ENCODE measurements at places on chromosomes 12 and 14.

GRCh38 chr12:6788972-6789924, at the start of gene CD4:
TSS of gene CD4 (plus strand) at chr12:6789528. CDS start at chr12:6800139, 10,611 bp downstream.
- DNase-seq = no peak

GRCh38 chr14:66070542-66071319, 415.4 kb upstream of the CCDC196 start:
- DNase-seq = no peak

GRCh38 chr12:64892561-64892960, 68.1 kb downstream of the TBC1D30 start:
- no peak for DNase-seq

DNA sequence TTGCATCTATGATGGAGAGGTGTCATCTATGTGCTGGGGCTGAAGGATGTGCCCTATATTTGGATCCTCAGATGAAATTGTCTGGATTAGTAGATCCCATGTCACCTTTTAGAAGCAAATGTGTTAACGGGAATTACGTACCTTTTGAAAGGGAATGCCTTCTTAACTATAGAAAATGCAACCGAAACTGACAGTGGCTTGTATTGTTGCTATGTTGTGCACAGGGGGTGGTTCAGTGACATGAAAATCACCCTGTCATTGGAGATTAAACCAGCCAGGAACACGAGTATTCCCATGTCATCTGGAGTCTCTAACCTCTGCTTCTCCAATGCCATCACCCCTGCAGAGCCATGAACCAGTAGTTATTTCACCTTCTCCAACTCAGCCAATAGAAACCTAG, 110.2 kb downstream of the METTL25 start:
- DNase-seq = no peak

DNA sequence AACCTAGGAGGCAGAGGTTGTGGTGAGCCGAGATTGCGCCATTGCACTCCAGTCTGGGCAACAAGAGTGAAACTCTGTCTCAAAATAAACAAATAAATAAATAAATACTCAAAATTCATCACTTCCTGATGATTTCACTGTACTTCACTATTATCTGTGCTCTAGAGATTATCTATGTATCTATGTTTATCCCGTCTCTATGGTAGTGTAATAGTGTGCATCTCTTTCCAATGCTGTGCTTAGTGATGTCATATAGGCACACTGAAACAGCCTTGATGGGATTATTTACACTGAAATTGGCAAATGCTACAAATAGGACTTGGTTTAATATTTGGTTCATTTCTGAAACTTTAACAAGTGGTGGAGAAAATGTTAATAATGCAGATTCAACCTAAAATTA, 6.5 kb downstream of the CAPS2 start:
- DNase-seq = no peak

DNA sequence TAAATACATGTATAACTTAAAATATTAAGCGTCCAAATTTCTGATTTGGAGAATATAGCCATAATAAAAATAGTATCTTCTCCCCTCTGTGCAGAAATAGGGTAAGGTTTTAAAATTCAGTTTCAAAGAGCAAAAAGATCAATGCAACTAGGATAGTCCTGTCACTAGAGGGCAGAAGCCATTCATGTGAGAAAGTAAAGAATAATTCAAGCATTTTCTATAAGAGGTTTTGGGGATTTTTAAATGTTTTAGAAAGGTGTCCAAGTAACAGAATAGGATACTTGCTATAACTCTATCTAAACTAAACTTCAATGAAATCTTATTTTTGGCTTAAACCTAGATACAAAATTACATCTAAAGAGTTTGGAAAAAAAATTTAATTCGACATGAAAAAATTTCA, 50.3 kb downstream of the ADAMTS20 start:
- no peak for DNase-seq

DNA sequence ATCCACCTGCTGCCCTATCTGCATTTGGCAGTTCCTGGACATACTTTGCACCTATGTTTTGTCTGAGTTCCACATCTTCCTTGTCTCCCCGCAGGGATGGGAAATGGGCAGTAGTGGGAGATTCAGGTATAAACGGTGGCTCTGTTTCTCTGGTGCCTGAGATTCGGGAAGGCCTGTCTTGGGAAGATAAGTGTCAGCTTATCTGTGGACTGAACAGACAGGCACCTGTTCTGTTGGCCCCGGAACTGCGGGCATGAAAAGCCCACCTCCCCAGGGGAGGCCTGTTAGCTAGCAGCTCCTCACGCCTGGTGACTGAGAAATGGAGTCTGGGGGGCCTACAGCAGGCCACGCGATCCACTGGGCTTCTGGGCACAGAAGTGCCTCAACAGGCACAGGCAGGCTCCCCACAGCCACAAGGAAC, 5.8 kb downstream of the PHB2 start:
- no peak for DNase-seq

- no peak for DNase-seq
Measured at GRCh38 chr12:113244047-113244460, 22.8 kb downstream of the TPCN1 start.

- DNase-seq = no peak
Measured at GRCh38 chr14:45261209-45261608, 8.2 kb upstream of the MIS18BP1 start.

DNA sequence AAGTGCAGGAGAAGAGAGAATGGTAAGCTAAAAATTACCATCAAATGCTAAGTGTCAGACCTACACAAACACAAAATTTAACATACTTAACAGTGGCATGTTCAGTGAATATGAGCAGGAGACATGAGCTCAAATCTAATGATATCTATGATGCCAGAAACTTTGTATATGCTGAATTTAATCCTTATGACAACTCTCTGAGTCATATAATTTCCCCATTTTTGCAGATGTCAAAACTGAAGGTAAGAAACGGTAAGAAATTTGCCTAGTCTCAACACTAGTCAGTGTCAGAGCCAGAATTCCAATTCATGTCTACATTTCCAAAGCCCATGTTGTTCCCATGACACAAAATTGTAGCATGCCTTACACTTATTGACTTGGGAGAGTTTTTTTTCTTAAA, 375.8 kb downstream of the APAF1 start:
- DNase-seq = no peak

Data from type B pancreatic cell (in vitro differentiated cells).